ENCODE measurements at places on chromosomes 4 and X. TPM values are rescaled to one million over a fixed set of nuclear protein-coding genes. Genes with fewer than 3 reads are reported as not detected.
A peak's percentile ranks its signal among the peaks of the same experiment; 100 is the strongest.

DNA sequence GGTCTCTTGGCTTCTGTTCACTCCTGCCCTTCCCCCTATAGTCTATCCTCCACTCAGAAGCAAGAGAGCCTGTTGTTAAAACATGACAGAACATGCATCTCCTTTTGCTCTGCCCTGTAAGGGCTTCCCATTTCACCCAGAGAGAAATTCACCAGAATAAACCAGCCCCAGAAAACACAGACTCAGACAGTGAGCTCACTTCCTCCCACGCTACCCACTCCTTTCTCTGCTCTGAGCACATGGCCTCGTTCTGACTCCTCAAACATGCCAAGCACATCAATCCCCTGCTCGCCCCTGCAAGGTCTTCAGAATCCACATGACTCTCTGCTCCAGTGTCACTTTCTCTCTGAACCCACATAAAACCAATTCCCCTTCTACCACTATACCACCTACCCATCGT lies 50.4 kb downstream of the MID1 start:
- no peak for DNase-seq

DNA sequence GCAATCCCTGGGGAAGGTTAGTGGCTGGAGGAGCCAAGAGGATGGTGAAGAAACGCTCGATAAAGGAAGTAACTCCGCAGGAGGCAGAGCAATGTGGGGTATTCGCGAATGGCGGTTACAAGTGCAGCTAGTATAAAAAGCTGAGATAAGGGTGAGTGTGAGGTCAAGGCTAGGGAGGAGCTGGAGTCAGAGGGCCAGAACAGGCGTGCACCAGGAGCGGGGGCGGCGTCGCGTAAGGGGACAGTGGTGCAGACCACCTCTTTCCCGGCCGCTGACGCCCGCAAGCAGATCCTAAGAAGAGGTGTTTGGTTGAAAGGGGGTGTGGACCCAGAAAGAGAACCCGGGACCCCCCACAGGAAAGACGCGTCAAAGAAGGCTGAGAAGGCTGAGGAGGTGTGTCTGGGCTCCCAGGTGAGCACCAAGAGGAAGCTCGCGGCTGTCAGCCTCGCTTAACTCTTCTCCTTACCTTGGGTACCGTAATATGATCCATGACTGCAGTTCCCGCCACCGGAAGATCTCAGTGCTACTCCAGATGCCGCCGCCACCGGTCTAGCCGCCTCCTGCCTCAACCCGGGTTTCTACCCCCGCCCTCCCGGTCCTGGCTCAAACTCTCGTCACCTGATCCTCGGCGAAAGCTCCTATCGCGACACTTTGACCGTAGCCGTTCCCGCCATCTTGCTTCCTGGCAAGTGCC lies at the start of gene MTMR8:
Gene MTMR8, minus strand, starts transcription at position 579 of the 694 bp plus-strand sequence. Its CDS starts 89 bp downstream, at position 490.
- DNase-seq, result peak; percentile 87

DNA sequence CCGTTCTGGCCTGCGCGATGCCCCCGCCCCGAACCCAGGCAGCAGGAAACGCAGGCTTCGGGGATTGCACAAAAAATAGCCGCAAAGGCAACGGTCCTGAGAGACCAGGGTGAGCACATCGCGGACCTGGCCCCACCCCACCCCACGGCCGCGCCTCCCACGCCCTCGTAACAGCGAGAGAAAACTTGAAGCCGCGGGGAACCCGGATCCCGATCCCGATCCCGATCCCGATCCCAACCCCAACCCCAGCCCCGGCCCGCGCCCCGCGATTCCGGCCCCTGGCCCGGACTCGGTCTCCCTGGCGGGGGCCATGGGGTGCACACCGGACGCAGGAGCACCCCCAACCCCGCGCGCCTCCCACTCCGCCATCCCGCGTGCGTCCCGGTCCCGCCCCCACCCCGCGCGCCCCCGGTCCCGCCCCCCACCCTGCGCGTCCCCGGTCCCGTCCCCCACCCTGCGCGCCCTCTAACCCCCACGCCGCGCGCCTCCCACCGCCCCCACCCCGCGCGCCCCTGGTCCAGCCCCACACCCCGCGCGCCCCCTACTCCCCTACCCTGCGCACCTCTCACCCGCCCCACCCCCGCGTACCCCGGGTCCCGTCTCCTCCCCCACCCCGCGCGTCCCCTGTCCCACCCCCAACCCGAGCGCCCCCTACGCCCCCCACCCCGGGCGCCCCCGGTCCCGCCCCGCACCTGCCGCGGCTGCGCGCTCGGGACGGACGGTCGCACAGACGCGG lies 29.0 kb downstream of the NOP14 start:
- peak; percentile 53 for DNase-seq

GRCh38 chr4:17013382-17014006 lies 115.0 kb upstream of the LDB2 start:
- no peak for DNase-seq

GRCh38 chrX:130145123-130145522 lies 20.5 kb downstream of the AIFM1 start:
- DNase-seq, result no peak

- DNase-seq, result no peak
Observed at GRCh38 chr4:128802680-128803628, 6.5 kb upstream of the JADE1 start.

TKTL2 gene
- total RNA-seq, result not detected

GRCh38 chrX:72351606-72352334 lies 46.1 kb upstream of the CITED1 start:
- DNase-seq, result no peak

- no peak for DNase-seq
Observed at GRCh38 chr4:8706216-8707044, 113.9 kb downstream of the CPZ start.

DNA sequence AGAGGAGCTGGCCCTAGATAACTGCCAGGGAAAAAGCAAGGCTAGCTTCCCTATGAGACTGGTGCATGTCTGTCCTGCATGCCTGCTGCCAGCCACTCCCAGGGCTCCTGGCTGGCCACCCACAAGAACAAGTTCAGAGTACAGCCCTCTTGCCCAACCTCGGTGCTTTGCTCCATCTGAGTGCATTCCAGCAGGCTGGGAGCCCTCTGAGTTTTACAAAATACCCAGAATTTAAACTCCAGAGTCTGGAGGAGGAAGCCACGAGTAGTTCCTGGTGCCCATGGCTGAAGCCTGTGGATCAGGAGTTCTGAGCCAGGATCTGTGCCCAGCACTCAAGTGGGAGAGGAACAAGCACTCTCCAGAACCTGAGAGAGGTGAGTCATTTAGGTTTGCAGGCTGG lies 111.6 kb downstream of the MAGEE2 start:
- DNase-seq, result no peak

GRCh38 chr4:15375667-15376066 lies 52.2 kb upstream of the C1QTNF7 start:
- no peak for DNase-seq

DNA sequence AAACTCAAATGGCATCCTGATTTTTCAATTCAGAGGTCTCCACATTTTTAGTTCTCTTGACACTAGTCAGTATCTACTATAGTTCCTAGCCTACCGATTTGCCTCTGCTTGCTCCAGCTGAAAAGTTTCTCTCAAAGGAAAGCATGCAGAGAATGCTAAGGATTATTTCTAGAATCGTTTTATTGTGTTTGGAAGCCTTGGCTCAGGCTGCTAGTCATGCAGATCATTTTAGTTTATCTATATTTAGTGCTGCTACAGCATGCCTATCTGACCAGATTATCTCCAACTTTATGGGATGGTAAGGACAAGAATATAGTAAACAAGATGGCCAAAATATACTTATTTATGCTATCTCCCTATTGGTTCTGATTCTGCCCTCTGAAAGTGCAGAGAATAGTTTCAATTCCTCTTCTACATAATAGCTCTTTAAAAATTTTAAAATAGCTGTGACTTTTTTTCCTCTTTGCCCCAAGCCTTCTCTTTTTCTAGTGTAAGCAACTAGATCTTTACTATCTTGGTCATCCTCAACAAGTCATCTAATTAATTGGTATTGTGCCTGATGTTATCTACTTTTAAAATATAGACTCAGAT lies 15.7 kb upstream of the DRP2 start:
- DNase-seq, result no peak

DNA sequence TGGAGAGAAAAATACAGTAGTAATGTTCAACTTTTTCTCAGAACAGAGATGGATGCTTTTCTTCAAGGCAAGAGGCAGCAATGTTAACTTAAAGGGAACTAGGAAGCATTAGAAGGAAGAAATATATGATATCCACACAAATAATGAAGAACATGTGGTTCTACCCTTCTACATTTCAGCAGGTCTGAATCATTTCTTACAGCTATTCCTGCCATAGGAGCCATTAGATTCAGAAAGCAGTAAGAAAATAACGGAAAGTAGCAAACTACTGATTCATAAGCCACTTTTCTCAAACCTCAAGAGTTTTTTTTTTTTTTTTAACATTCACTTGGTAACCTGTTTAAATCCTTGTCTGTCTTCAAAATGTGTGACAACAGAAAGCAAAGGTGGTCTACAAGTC lies 1251.6 kb upstream of the AGA start:
- DNase-seq, result no peak

- DNase-seq, result no peak
Observed at GRCh38 chr4:88130544-88131305, 27.7 kb downstream of the ABCG2 start.

CCDC110 gene
- total RNA-seq, result 15.3 TPM

DNA sequence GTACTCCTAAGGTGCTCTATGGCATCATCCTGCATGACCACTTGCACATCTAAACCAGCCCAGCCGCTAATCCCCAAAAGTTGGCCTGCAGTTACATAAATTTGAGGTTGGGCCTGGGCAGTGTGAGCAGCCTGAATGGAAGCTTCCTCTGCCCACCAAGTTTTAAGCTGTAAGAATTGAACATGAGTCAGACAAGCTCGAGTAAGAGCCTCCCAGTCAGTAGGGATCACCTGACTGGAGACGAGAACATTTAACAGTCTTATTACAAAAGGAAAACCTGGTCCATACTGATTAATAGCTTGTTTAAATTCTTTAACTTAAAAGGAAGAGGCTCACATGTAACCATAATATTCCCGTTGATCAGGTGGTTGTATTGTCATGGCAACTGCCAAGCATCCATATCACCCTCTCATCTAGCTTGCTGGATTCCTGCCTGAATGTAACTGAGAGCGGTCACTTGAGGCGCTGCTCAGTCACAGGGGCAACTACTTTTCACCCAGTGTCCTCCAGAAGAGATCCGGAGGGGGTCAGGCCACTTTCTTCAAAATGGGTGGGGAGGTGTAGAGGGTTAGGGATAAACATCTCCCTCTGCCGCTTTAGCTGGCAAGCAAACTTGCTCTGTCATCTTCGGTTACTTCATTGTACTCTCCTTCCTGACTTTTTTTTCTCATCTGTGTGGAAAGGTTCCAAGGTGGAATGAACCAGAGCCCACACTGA lies 56.6 kb upstream of the WDR1 start:
- DNase-seq, result no peak

BEX5 gene
- total RNA-seq, result 7.0 TPM

GRCh38 chr4:174358410-174358809 lies 74.7 kb downstream of the CEP44 start:
- no peak for DNase-seq

NKX3-2 gene
- not detected for total RNA-seq

GRCh38 chr4:181281451-181281850 lies 961.8 kb upstream of the TENM3 start:
- DNase-seq, result no peak

DNA sequence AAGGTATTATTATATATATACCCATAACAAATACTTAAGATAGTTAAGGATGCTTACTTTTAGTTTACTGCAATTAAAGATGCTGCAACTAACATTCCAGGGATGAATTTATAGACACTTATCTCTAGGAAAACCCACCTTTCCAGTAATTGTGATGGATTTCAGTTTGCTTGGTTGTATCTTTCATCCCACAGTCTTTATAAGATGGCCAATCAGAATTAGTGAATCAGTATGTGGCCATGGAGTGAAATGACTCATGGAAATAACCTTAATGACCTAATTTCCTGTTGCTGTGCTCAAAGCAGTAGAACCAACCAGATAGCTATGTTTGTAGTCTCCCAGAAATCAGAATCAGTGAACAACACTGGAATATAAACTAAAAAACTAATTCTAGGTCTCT lies 26.4 kb downstream of the MOSPD2 start:
- no peak for DNase-seq

GRCh38 chr4:171667906-171668305 lies 145.3 kb upstream of the GALNTL6 start:
- no peak for DNase-seq

DNA sequence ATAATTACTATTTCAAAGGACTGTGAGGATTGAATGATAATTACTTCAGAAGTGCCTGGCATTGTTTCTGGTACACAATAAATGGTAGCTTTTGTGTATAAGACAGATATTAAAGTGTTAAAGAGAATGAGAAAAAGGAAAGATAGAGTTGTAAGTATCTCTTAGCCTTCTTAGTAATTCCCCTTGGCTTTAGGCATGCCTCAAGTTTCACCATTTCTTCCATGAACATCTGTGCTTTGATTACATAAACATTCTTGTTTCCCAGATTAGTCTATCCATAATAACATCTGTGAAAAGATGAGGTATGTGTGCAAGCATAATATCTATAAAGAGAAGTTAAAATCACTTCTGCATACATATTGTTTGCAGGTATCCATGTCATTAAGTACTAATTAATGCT lies 230.9 kb upstream of the TEX13A start:
- no peak for DNase-seq

GRCh38 chr4:82268050-82268825 lies 105.6 kb downstream of the HNRNPD start:
- peak; percentile 46 for DNase-seq

HTN1 gene
- total RNA-seq, result not detected

DNA sequence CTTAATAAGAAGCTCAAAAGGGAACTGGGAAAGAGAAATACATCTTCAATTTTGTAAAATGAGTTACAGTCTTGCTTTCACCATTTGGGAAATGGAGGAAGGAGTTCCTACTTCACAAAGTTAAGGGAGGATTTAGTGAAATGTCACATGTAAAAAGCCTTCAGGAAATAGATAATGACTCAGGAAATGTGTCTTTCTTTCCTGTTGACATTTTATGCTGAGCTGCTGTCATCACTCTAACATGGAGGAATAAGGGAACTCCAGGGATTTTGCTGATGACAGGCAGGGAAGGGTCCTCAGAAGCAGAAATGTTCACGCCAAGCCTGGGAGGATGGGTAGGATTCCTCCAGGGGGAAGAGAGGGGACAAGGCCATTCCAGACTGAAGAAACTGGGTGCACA lies 251.1 kb downstream of the USP46 start:
- DNase-seq, result no peak

- DNase-seq, result no peak
Observed at GRCh38 chr4:91764085-91764484, 539.7 kb upstream of the GRID2 start.

DNA sequence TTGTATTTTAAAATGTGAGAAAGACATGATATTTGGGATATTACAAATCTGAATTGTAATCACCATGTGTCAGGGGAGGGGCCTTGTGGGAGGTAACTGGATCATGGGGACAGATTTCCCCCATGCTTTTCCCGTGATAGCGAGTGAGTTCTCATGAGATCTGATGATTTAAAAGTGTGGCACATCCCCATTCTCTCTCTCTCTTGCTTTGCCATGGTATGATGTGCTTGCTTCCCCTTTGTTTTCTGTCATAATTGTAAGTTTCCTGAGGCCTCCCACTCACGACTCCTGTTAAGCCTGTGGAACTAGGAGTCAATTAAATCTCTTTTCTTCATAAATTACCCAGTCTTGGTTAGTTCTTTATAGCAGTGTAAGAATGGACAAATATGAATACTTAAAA lies 39.0 kb downstream of the CCDC158 start:
- DNase-seq, result no peak

All from body of pancreas (tissue), 4 donors.